GM23248 (cell line): ENCODE measurements at places on chromosomes 16 and 17.

DNA sequence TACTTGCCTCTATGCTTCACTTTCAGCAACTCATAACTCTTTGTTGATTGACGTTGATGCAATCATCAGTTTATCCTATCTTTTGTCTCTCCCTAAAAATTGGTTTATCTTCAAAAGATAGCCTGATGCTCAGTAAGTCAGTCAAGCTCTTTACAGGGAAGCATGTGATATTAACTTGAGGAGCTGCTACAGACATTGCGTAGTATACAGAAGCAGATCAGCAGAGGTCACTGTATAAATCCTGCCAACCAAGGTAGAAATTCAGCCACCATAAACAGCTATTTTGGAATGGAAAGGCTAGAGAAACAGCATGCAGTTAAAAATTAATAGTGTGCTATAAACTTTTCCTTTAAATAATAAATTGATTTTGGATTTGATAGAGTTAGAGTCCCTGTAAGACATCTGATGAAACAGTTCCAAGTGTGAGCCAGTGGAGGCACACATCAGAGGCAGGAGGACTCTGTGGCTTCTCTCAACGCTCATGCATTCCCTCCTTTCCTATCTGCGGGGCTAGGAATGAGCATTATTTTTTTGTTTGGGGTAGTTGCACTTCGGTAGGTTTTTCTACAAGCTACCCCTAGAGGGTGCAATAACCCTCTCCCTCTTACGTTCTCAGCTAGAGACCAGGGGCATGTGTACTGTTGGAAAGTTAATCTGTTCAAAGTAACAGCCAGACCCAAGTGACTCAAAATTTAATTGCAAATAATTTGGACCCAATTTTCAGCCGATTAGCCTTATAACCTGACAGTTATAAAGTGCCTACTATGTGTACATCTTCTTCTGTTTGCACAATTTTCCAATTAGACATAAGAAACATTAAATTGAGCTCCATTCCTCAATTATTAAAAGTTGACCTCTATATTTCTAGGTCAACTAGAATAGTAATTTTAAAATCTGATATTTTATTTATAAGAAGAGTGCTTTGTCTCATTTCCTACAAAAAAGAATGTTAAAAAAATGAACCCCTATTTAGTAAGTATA, 647.7 kb upstream of the SOX9 start:
- peak; percentile 79 for DNase-seq

- peak; percentile 76 for DNase-seq
Observed at GRCh38 chr16:10514369-10515055, 65.9 kb downstream of the EMP2 start.

DNA sequence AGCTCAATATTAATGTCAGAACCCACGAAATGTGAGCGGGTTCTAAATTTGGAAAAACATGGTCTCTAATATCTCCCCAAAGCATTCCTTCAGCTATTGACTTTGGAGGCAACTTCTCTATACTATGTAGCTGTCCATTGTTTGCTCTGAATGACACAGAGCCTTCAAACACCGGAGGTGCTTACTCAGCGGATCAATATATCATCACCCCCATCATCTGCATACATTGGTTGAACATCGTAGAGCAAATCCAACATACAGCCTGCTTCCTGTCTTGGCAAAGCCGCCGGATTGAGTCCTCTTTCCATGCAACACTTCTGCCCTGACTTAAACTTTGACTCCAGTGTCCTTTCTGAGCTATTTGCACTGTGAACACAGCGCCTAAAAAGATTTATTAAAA, 61.3 kb downstream of the C17orf67 start:
- DNase-seq = no peak

DNA sequence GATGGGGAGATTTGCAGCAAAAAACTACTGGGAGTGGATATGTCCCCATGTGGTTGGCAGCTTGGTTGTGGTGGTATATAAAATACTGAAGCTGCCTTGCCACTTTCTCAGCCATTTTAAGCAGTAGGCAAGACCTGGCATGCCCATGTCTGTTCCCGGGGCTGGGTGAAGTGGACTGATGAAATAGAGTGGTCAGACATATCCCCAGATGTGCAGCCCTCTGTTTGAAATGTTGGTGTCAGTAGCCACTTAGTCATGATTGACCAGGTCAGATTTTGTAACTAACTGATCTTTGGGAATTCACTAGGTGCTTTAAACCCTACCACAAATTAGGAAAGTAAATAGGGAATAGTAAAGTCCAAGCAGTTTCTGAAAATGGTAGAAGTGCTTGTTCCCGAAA, 151.6 kb downstream of the PHKB start:
- no peak for DNase-seq

DNA sequence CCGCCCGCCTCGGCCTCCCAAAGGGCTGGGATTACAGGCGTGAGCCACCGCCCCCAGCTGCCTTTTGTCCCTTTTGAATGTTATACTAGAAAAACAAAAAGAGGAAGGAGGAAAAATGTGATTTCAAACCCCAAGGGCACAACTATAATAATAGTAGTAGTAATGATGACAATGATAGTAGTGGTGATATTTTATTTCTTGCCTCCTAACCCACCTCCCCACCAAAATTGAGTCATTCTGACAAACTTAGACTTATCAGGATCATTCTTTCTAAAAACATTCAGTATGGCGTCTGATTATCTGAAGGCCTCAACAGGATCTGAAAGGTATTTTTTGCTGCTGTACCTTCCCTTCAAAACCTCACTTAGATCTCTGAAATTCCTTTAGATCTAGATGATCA, 13.6 kb downstream of the GPATCH8 start:
- no peak for DNase-seq

DNA sequence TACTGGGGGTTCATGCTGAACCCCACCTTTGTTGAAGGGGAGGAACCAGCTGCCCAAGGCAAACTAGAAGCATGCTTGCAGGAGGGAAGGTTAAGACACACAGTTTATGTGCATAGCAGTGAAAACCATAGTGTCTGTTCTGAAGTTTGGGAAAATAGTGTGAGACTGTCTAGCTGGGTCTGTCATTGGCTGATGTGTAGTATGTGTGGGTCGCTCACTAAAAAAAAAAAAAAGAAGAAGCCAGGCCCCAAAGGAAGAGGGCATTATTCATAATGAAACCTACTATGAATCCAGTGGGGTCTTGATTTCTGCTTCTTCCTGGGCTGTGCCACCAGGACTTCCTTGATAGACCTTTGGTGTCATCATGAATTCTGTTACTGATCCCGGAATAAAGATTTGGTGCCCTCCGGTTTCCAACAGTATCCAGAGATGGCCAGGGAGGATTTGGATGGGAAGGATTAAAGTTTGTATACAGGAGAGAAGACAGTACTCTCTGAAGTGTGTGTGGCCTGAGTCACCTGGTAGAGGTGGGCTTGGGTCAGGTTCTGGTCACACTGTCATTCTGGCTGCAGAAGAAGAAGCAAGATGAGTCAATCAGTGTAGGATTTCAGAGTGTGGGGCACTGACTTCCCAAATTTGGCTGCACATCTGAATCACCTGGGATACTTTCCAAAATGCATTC, 220.3 kb downstream of the PRKCA start:
- DNase-seq = peak; percentile 76

- no peak for DNase-seq
Observed at GRCh38 chr17:14777291-14777690, 476.4 kb downstream of the HS3ST3B1 start.

DNA sequence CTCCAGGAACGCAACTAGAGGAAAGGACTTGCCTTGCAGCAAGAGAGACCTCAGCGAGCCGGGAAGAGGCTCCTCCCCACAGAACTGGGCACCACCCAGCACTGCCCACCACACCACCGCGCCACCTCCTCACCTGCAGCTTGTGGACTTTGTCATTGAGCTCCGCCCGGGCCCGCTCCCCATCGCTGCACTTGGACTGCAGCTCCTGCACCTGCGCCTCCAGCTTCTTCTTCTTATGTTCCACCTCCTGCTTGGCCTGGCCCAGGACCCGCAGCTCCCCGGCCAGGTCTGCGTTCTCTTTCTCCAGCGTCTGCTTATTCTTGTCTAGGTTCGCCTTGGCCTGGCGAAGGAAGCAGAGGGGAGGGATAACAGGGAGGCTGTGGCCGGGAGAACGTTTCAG, 76.7 kb downstream of the NDE1 start:
- no peak for DNase-seq

- DNase-seq = peak; percentile 47
Observed at GRCh38 chr16:69564845-69565670, 708 bp upstream of the NFAT5 start.

DNA sequence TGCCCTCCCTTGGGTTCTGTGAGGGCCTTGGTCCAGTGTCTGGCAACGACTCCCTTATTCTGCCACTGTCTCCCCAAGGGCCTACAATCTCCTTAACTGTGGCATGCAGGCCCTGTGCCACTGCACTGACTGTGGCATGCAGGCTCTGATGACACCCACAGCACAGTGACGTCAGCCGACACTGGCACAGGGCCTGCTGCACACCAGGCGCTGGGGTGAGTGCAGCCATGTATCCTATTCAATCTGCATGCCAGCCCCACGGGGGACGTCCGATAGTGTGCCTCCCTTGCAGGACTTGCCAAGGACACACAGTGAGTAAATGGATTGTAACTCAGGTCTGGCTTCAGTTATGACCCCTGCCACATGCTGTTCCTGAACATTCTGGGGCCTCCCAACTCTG, 39.8 kb upstream of the RASD1 start:
- DNase-seq = peak; percentile 41

- DNase-seq = no peak
Observed at GRCh38 chr17:64455993-64456885, 7.3 kb downstream of the MILR1 start.

DNA sequence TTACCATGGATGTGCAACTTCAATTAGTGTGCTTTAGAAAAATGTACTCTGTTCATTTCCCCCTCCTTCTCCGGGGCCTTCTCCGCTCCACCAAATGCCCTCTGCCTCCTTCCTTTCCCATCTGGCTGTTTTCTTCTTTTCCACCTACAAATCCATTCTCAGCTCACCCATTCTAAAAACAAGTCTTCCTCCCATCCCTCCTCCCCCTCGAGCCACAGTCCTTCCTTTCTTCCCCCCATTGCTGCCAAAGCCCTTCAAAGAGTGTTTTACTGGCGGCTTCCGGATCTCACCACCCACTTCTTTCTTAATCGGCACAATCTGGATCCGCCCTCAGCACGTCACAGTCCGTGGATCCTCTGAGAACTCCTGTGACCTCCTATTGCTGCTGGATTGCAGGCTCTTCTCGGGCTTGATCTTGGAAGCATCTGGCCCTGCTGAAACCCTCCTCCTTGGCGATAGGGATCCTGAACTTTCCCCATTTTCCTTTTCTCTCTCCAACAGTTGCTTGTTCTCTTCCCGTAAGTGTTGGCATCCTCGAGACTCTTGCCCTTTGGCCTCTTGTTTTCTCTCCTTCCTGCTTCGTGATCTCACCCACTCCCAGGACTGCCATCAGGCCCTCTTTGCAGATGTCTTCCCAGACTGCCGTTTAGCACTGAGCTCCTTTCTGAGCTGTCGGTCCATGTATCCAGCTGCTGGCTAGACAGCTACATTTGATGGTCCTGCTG, 36.0 kb upstream of the FBXO47 start:
- peak; percentile 95 for DNase-seq

DNA sequence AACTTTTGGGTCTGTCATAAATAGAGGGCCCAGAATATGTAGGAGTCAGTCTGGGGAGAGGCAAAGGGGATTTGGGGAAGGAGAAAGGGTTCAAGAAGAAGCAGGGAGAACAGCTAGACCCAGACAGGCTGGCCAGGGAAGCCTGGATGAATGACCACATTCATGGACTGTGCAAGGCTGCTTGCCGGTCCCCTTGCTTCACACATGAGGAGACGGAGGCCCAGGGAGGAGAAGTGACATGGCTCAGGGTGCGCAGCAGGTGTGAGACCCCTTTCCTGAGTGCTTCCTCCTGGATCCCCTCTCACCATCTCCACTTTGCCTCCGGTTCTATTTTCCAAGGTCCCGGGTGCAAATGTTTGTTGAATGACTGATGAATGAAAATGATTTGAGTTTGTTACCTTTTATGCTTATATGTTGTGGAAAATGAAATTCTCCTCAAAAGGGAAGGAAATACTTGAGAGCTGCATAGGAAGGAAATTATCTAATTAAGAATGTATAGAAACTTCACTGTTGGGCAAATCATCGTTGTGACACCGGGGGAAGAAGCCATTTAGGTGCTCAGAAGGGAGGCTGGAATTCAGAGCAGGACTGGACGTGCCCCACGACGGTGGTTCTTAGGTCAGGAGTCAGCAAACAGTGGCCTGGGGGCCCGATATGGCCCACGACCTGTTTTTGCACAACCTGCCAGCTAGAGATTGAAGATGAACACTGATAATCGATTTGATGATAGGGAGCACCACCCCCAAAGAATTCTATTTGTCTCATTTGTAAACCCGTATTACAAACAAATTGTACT, 559 bp downstream of the ITGAM start:
- no peak for DNase-seq

- DNase-seq = no peak
Observed at GRCh38 chr17:19299214-19299747, 62.1 kb downstream of the EPN2 start.

GRCh38 chr16:89048090-89048725, 45.4 kb upstream of the ACSF3 start:
- DNase-seq = no peak

DNA sequence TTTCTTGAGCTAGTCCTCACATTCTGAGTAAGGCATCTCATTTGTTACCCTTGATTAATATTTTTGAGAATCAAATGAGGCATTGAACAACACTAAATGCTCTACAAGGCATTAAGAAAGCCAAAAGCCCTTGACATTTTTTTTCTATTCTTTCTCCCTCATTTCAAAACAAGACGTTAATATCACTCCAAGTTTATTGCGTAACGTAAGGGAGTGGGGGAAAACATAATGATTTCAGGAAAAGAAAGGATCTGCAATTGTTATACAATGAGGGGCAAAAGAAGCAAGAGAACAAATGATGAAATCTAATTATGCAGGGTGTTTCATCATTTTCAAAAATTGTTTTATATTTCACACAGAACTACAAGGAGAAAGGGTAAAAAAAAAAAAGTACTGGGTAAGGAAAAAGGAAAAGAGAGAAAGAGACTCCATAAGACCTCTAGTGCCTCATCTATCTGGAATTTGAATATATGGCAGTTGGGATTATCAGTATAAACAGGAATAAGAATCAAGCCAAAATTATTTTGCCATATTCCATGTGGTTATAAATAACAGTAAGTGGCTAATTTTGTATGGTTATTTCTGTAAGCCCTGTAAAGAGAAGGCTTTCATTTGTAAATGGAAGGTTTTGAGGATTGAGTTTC, 163.0 kb downstream of the ABCA8 start:
- peak; percentile 36 for DNase-seq

DNA sequence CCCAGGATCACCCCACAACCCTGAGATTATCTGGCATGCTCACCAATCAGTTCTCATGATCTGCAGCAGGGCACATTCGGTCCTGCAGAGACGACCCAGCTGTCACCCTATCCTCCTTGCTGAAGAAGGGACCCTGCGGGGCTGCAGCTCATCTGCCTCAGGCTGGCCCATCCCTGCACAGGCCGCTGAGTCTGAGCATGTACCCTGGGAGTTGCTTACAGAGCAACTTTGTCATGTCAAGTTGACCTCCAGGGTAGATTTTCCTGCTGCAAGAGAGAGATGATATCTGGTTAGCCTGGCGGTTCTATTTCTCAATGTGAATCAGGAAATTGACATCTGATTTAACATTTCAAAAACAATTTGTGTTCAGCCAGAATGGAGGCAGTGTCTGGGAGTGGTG, 36.0 kb upstream of the ADCY9 start:
- no peak for DNase-seq

- DNase-seq = no peak
Observed at GRCh38 chr17:183021-183420, 1.6 kb upstream of the DOC2B start.

- peak; percentile 94 for DNase-seq
Observed at GRCh38 chr17:42120770-42121769, at the start of gene KAT2A. Gene KAT2A (minus strand): TSS chr17:42121367. CDS start chr17:42121304, 63 bp downstream.
